ENCODE measurements at places on chromosomes 16 and 17. TPM values are rescaled to one million over a fixed set of nuclear protein-coding genes. Genes with fewer than 3 reads are reported as not detected.

Gene KRT25
- not detected for total RNA-seq

DNA sequence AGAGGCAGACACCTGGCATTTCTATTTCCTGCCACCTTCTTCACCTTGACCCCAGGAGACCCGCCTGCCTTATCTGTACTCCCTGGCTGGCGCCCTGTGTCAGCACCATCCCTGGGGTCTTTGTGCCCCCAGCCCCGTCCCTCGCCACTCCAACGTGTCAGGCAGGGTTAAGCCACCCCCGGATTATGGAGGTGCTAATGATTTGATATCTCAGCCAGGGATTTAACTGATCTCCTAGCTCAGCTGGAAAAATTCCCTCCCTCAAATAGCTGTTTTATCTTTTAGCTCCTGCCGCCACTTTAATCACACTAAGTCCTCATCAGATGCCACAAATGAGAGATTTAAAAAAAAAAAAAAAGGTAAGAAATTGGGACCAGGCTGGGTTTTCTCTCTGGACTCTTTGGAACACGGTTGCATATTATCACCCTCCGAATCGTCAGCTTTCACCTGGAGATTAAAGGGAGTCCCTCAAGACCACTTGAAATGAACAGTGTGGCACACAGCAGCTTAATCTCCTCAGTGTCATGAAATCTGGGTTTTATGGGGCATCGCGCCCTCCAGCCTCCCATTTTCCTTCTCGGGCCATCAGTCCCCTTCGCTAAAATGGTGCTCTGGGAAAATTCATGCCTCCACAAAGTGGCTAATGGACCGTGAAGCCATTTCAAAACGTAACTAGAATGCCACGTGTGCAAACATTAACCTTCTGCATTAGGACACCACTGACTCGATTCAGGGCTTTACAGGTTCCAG lies 26.2 kb upstream of the WFDC1 start:
- DNase-seq, result no peak

GRCh38 chr17:50621574-50622031 lies 13.1 kb upstream of the ABCC3 start:
- DNase-seq, result no peak

DNA sequence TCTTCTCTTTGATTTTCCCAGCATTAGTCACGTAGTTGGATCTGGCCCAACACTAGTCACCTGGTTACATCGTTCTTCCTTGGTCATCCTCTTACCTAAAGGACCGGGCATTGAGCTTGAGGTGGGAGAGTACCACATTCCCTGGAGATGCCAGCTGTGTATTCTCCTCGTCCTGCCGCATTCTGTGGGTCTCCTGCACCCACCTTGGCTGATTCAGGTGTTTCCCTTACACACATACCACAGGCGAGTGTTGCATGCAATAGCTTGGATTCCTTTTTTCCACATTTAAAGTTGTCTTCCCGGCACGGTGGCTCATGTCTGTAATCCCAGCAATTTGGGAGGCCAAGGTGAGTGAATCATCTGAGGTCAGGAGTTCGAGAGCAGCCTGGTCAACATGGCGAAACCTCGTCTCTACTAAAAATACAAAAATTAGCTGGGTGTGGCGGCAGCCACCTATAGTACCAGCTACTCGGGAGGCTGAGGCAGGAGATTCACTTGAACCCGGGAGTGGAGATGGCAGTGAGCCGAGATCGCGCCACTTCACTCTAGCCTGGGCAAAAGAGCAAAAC lies 21.6 kb upstream of the CLEC18C start:
- DNase-seq, result no peak

Gene PITPNM3
- 0.81 TPM for total RNA-seq

DNA sequence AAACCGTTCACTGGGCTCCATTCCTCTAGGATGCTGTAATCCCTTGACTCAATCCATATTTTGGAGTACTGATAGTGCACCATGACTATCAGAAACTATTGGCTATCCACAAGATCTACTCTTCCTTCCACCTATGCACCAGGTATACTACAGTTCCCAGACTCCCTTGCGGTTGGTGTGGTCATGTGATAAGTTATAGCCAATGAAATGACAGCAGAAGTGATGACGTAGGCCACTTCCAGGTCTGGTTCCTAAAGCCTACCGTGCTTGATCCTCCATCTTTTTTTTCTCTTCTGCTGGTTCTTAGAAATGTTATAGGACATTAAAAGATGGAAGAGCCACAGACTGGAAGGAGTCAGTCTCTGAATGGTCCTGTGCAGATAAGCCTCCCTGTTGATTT lies 278.8 kb upstream of the C16orf82 start:
- DNase-seq, result no peak

GRCh38 chr17:67090341-67090740 lies 46.0 kb downstream of the CACNG1 start:
- no peak for DNase-seq

Gene FAM171A2
- 0.41 TPM for total RNA-seq

Gene TNFAIP1
- total RNA-seq, result 22.1 TPM

DNA sequence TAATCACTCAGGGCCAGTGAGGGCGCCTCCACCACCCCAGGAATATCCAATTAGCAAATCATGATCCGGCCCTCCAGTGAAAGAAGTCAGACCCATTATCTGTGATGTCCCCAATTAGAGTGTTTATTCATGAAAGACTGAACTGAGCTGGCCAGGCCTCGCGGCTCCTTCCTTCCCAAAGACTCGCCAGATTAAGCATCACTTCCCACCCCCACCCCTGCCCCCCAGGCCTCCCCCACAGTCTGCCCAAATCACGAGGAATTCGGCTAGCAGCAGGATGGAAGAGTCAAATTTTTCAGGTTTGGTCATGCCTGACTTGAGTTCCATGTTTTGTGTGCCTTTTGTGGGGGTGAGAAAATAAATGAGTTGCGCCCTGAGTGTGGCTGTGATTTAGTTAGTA lies 298.4 kb upstream of the SALL1 start:
- no peak for DNase-seq

- DNase-seq, result peak; percentile 78
Measured at GRCh38 chr17:43907425-43907981, at the start of gene MPP2. Gene MPP2 (minus strand): TSS chr17:43907536. CDS start chr17:43904460, 3,076 bp downstream.

- no peak for DNase-seq
Measured at GRCh38 chr16:89919535-89920406, 1.1 kb downstream of the MC1R start.

DNA sequence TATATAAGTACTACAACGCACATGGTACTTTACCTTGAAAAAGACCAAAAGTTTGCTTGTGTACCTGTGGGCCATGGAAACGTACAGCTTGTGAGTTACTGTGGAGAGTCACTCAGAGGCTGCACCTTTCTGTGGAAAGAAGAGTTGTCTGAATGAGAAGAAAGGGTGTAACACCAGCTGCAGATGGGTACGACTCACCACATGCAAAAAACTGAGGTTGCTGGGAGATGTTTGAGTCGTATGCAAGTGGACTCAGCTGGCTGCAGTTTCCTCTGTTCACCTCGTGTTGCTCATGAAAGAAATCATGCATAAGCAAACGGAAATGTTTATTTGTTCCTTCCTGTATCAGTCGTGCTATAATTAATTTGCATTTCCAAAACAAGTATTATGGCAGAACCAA lies 22.4 kb upstream of the DYNLRB2 start:
- DNase-seq, result peak; percentile 14

DNA sequence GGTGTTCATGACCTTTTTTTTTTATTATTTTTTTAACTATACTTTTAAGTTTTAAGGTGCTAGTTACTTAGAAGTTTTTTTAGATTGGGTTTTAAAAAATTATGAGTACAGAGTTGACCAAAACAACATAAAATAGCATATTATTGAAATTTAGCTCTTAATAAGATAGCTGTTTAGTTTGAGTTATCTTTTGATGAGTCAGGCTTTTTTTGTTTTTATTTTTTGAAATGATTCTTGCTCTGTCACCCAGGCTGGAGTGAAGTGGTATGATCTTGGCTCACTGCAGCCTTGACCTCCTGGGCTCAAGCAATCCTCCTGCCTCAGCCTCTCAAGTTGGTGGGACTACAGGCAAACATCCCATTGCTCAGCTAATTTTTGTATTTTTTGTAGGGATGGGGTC lies 13.6 kb downstream of the ZNF750 start:
- DNase-seq, result no peak

DNA sequence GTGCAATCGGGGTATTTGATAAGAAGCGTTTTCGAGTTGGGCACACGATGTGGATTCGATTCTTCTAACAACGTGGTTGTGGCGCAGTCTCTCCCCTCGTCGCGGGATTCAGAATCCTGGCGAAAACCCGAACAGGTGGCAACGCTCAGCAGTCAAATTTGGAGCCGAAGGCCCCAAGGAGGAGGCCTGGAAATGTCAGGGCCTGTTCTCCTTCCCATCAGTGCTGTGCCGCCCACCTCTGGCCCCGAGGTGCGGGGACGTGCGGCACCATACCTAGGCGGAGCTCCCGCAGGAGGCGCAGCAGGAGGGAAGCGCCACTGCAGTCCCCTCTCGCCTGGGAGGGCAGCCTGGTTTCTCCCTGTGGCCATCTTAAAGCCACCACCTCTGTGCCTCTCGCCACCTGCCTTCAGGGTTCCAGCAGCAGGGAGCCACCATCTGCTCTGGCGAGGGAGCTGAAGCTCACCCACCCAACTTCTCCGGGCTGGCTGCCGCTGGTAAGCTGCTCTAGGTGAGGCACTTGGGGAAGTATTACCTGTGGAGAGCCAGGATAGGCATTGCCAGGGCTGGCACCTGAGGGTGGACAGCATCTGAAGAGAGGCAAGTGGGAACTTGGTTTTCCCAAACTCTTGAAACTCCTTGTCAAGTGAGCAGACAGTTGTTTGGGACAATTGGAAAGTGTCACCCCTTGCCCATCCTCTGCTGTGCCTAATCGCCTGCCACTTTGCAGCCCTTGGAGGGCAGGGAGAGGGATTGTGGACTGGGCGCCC lies 2.6 kb upstream of the AATF start:
- no peak for DNase-seq

Gene ST6GALNAC2
- total RNA-seq, result 1.2 TPM

DNA sequence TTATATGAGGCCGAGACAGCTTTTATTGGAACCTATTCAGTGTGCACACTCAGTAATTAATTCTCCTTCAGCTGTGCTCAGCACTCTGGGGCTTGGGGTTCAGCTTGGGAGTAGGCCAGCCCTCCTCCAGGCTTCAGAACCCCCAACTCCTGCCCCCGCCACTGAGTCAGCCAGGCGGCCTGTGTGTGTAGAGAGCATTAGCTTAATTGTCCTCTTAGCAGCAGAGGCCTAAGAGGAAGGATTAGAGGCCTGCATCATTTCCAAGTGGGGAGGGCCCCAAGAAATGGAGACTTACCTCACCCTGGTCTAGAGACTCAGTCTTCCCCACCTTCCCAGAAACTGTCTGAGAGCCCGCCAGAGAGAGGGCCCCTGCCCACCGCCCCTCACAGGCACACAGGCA lies 772 bp downstream of the PRSS53 start:
- DNase-seq, result no peak

DNA sequence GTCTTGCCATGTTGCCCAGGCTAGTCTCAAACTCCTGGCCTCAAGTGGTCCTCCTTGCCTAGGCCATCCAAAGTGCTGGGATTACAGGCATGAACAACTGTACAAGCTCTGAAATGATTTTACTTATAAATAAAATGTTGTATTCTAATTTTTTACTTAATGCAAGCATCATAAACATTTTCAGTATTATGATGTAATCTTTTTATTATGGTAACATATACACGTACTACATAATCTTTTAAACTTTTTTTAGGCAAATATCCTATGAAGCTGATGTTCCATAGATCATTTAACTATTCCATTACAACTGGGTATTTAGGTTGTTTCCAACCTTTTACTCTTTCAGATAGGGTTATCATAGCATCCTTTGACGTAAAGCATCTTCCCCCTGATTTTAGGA lies 33.8 kb upstream of the USP43 start:
- no peak for DNase-seq

Gene VTN
- 0.19 TPM for total RNA-seq

Gene HOXB9
- total RNA-seq, result 23.0 TPM

- no peak for DNase-seq
Measured at GRCh38 chr17:45403906-45404490, 28.7 kb downstream of the ARHGAP27 start.

GRCh38 chr17:27573971-27574525 lies 56.9 kb upstream of the LGALS9 start:
- peak; percentile 26 for DNase-seq

- no peak for DNase-seq
Measured at GRCh38 chr17:34226011-34226743, 28.9 kb upstream of the CCL2 start.

DNA sequence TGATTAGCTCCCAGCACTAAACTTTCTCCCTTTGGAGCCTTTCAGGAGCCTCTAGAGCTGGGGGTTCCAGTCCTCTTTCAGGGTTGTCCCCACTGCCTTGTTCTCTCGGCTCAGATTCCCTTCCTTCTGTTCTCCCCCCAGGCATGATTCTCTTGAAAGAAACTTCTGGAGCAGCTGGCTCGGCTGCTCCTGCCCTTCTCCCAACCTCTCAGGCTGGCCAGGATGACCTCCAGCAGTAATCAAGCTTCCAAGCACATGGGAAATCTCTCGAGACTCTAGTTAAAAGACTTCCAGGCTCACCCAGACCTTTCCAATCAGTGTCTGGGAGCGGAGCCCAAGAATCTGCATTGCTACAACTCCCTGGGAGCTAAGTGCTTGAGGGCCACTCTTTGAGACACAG lies 3.6 kb downstream of the SDK2 start:
- no peak for DNase-seq

- no peak for DNase-seq
Measured at GRCh38 chr17:15658296-15658695, 25.8 kb downstream of the TRIM16 start.

DNA sequence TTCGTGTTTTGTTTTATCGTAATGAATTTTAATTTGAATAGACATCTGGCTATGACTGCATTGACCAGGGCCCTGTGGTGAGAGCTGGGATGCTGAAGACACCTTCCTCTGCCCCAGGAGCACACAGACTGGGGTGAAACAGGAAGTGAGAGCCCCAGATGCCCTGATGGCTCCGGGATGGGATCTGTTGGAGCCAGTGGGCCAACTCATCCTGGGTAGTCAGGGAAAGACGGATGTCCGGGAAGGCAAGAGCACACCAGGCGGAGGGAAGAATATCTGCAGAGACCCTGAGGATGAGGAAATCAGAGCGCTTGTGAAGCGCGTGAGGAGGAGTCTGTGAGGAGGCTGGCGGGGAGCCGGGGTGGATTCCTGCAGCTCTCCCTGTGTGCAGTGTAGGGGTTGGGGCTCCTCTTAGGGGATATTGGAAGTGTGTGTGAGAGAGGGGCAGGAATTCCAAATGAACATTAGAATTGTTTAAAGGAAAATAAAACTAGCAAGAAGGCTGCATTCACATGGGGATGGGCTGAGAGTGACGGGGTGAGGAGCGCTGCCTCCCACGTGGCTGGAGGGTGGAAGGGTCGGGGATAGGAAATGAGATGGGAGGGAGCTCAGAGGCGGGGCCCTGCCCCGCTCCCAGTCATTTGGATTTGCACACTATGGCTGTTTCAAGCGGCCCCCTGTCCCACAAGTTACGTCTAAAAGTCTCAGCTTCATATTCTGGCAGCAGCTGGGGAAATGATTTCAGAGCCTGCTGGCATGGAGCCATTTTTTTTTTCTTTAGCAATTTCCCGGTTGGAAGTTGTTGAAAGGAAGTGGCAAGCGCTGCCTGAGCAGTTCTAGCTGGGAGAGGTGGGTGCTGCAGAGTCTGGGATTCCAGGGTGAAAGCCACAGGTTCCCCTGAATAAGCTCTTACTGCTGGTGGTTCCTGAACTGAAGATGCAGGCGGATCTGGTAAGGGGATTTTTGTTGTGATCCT lies 71.2 kb upstream of the LGALS9 start:
- no peak for DNase-seq

GRCh38 chr16:80100846-80101451 lies 439.8 kb upstream of the DYNLRB2 start:
- no peak for DNase-seq

GRCh38 chr17:29586676-29587469 lies 2.6 kb downstream of the GIT1 start:
- DNase-seq, result peak; percentile 25

All from activated T-cell treated with anti-CD3 and anti-CD28 coated beads, Interleukin-2, amount 50 U/mL, for 72 hours (primary cell).